ENCODE measurements at places on chromosomes 4 and X. TPM values are rescaled to one million over a fixed set of nuclear protein-coding genes. Genes with fewer than 3 reads are reported as not detected.

USP17L10 gene
- not detected for polyA plus RNA-seq

- no peak for DNase-seq
Measured at GRCh38 chr4:184514121-184514988, 40.0 kb upstream of the IRF2 start.

- no peak for DNase-seq
Measured at GRCh38 chrX:150100261-150100660, 162.0 kb upstream of the EOLA2 start.

DNA sequence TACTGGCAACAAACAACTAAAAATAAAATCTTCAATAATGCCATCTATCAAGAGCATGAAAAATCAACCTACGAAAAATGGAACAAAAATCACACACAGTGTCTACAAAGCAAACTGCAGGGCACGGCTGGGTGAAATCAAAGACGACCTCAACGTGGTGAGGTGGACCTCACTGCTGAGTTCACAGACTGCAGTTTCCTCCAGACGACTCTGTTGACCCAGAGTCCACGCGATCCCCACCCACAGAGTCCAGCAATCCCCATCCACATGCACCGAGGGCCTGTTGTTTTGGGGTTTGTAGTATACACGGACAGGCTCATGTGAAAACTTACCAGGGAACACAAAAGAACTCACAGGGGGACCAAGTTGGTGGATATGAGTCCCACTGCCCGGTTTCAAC lies 31.1 kb upstream of the GTPBP6 start:
- no peak for DNase-seq

ADH1C gene
- 7.0 TPM for polyA plus RNA-seq

PAK3 gene
- polyA plus RNA-seq = 9.8 TPM

PCDH11X gene
- 0.58 TPM for polyA plus RNA-seq

DNA sequence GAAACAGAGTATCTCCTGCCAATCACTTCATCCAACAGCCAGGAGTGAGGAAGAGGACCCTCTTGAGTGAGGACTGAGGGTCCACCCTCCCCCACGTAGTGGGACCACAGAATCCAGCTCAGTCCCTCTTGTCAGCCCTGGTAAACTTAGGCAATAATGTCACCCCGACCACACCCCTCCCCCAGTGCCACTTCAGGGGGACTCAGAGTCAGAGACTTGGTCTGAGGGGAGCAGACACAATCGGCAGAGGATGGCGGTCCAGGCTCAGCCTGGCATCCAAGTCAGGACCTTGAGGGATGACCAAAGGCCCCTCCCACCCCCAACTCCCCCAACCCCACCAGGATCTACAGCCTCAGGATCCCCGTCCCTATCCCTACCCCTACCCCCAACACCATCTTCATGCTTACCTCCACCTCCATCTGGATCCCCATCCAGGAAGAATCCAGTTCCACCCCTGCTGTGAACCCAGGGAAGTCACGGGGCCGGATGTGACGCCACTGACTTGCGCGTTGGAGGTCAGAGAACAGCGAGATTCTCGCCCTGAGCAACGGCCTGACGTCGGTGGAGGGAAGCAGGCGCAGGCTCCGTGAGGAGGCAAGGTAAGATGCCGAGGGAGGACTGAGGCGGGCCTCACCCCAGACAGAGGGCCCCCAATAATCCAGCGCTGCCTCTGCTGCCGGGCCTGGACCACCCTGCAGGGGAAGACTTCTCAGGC lies at the start of the genes CSAG1 and MAGEA12:
CSAG1 (minus strand) TSS at position 461 of the 715 bp plus-strand sequence. CDS start 1,261 bp downstream, outside the sequence.
MAGEA12 (plus strand) TSS at position 497 of the 715 bp plus-strand sequence. CDS start 2,405 bp downstream, outside the sequence.
- no peak for DNase-seq

DNA sequence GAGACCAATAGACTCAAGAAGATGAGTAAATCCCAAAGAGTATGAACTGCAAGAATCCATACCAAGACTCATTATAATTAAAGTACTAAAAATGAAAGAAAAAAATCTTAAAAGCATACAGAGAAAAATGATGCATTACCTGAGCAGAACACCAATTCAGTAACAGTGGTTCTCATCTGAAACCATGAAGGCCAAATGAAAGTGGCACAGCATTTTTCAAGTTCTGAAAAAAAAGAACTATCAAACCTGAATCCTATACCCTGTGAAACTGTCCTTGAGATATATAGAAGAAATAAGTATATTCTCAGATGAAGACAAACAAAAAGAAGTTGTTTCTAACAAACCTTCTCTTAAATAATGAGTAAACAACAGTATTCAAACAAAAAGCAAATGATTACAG lies 39.6 kb upstream of the TMPRSS11A start:
- no peak for DNase-seq

CFP gene
- polyA plus RNA-seq = 1.2 TPM

DNA sequence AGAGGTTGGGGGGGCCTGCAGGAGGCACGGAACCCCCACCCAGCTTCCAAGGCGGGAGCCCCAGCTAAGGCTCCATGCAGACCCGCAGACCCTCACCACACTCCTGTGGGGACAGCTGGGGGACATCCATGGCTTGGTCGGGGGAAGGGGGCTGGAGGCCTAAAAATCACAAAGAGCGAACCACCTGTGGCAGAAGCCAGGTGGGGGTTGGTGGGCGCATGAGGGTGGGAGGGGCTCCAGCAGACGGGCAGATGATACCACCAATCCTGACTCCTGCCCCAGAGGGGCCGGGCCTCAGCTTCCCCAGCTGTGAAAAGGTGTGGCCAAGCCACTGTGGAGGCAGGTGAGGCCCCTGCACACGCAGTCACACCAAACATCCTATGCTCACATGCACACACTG lies 111.6 kb downstream of the FAM53A start:
- DNase-seq = no peak

LARP1B gene
- 20.3 TPM for polyA plus RNA-seq

DNA sequence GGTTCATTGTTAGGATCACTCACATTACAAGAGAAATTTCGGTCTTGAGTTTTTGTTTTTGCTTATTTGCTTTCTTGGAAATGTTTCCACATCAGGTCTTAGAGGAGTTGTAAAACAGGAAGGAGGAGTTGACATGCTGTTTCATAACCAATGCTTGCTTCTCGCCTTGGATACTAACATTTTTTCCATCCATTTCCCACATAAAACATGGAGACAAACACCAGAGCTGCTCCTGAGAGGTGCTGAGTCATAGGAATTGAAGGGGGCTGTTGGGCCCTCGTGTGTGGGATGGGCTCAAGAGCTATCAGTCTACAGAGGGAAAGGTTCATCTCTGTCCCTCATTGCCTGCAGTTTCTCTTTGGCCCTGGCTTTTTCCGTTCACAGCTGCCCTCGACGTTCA lies 29.9 kb downstream of the TBL1X start:
- DNase-seq = peak; percentile 38

- peak; percentile 68 for DNase-seq
Measured at GRCh38 chr4:1748465-1748995, 27.2 kb downstream of the TACC3 start.

DNA sequence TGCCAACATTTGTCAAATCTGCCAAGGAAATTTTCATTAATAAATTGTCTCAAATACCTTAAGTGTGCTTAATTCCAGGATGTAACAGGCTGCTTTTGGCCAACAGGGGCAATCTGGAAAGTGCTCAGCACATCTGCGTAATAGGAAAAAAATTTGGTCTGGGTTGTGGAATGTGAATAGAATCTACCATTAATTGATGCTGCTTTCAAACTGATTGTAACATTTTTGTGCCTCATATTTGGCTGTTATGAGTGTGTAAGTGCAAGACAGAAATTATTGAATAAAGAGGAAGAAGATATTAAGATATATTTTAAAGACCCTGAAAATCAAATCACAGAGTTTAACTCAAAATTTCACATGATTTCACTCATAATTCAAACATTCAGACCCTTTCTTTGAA lies 41.1 kb downstream of the REELD1 start:
- DNase-seq = no peak

DNA sequence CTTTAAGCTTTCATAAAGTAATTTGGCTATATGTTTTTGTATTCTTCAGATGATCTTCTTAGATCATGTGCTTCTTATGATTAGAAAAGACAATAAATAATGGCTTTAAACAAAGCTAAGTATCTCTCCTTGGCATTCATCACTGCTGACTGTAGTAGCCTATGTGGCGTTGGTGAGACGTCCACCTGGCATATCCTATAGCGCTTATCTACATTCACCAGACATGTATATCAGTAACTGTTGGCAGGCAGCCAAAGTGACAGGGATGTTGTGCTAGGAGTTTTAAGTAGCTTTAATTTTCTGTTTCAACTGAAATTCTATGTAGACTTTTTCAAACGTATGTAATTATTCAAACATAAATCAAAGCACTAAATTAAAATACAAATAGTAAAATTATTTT lies 276.4 kb downstream of the IL15 start:
- DNase-seq = no peak

FSTL5 gene
- polyA plus RNA-seq = 0.81 TPM

- DNase-seq = no peak
Measured at GRCh38 chrX:13834355-13834754, 17.5 kb upstream of the GPM6B start.
